ENCODE measurements at places on chromosomes 13 and 19.

DNA sequence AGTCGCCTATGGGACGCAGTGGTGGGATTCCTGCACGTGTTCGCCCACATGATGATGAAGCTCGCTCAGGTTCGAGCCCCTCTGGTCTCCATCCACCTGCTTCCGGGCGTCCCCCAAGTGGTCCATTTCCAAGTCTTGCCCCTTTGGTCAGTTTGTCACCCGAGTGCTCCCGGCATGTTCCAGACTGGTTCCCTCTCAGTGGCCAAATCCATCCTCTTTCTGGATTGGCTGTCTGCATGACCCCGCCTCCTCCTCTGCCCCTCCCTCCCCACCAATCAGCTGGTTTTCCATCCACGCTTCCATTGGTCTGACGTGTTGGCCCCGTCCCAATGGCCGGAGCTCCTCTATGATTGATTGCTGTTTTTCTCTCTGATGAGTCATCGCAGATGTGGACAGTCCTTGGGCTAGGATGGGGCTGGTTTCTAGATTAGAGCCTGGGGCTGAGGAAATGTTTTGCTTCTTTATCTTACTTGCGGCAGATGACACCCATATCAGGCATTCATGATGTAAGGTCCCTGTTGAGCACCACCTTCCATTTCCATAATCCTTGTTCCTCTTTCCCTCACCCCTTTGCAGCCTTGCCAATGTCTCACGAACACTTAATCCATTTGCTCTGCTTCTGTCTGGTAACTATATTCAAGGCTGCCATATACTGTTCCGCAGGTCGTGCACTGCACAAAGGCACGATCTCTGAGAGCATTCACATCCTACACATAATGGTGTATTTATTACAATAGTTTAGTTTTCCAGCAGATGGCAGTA lies 73.8 kb downstream of the MAP4K1 start:
- DNase-seq: peak; percentile 71

GRCh38 chr13:66840621-66841020 lies 389.5 kb downstream of the PCDH9 start:
- no peak for DNase-seq

GRCh38 chr19:34181111-34181864 lies 9.0 kb downstream of the LSM14A start:
- DNase-seq: no peak

DNA sequence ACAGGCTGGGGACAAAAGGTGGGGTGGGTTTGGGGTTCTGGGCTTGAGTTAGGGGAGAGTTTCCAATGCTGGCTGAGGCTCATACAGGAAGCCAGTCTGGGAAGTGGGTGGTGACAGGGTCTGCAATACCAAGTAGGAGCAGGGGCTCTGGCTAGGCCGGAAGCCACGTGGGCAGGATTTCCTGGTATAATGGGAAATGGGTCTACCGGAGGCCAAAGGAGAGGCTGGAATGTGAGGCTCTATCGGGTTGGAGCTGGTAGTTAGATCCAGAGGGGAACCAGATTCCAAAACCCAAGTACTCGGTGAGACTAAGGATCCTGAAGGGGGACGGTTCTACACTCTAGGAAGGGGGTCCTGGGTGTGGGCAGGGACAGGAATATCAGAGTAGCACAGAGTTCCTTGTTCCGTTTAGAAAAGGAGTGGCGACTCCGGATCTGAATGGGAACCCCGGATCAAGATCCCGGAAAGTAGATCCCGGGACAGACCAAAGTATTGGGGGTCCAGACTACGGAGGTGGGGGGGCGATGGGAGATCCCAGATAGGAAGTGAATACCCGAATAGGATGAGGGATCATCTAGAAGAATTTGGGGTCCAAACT lies 802 bp downstream of the CDC37 start:
- DNase-seq: peak; percentile 20

All from cerebellar cortex (tissue), 1 donor.